Activated naive CD4-positive, alpha-beta T cell (primary cell): ENCODE measurements at places on chromosomes 3 and 15.

DNA sequence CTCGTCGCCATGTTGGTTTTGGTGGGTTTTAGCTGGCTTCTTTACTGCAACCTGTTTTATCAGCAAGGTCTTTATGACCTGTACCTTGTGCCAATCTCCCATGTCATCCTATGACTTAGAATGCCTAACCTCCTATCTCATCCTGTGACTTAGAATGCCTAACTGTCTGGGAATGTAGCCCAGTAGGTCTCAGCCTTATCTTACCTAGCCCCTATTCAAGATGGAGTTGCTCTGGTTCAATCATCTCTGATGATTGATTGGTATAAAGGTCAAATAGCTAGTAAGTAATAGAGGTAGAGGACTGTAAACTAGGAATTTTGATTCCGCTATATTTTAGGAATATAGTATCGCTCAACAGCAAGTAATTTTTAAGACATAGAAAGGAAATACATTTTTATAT is 1.3 kb upstream of the ACKR2 start:
- DNase-seq = no peak

DNA sequence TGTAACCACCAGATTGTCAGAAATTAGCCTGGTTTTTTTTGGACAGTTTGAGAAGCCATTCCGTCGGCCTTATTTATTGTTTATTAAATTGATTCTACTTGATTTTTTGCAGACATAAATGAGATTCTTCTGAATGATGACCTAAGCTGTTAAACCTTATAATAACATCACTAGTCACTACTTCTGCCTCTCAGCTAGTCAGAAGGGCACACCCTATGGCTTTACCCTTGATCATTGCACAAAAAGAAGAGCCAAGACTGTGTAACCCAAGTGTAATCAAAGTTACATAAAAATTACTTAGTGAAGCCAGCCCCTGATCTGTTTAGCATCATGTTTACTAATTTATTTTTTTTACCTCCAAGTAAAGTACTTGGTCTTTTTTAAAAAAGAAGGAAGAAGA is 64.3 kb downstream of the CHL1 start:
- DNase-seq = no peak

- no peak for DNase-seq
Observed at GRCh38 chr3:172273378-172273777, 174.9 kb downstream of the GHSR start.

GRCh38 chr15:41620536-41621199 is 39.5 kb upstream of the MGA start:
- no peak for DNase-seq

GRCh38 chr3:194744826-194745225 is 59.1 kb downstream of the FAM43A start:
- DNase-seq = no peak

DNA sequence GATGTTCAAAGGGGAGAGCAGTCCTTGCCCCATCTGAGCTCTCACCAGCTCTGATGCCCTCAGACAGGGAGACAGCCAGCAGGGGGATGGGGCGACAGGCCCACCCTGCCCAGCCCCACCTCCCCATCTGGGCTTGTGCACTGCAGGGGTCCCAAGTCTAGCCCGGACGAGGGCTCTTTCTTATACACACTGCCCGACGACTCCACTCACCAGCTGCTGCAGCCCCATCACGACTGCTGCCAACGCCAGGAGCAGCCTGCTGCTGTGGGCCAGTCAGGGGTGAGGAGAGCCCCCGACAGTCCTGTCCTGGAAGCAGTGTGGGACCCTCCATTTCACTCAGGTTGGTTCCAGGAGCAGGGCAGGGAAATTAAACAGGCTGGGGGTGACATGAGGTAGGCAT is 73.9 kb downstream of the BOC start:
- no peak for DNase-seq

DNA sequence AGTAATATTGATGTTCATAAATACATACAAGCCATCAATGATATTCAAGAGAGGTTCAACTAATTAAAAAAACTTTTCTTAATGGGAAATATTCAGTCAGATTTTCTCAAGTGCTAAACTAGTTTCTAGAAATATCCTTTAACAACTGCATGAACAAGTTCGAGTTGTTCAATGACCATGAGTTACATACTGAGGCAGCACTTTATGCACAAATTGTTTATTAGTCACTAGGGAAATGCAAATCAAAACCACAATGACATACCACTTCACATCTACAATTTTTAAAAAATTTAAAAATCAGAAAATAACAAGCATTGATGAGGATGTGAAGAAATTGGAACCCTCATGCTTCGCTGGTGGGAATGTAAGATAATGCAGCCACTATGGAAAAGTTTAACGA is 62.4 kb downstream of the RAD18 start:
- no peak for DNase-seq

DNA sequence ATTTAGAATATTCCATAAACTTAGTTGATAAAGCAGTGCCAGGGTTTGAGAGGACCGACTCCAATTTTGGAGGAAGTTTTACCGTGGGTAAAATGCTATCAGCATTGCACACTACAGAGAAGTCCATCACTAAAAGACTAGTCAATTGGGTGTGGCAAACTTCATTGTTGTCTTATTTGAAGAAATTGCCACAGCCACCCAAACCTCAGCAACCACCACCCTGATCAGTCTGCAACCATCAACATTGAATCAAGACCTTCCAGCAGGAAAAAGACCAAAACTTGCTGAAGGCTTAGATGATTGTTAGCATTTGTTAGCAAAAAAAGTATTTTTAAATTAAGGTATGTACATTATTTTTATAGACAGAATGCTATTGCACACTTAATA is 60.5 kb downstream of the KLF13 start:
- no peak for DNase-seq

DNA sequence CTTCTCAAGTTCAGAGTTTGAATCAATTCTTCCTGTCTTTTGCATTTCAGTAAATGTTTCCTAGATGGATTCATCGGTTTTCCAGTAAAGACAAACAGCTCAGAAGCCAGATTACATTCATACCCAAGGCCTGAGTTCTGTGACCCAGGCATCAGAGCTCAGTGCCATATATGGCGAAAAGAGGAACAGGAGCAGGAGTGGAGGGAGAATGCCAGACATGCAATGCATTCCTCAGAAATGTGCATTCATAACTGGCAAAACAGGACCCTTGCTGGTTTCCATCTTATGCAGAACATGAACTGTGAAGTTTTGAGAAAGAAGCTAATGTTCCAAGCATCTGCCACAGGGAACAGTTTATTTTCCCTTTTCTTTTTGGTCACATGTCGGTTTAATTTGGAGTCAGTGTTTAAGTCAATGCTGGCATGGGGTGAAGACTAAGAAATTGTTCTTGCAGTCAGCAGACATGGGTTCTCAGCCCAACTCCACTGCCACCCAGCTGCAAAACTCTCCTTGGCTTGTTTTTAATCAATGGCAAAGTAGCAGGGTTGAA is 116.5 kb downstream of the LPP start:
- DNase-seq = no peak

DNA sequence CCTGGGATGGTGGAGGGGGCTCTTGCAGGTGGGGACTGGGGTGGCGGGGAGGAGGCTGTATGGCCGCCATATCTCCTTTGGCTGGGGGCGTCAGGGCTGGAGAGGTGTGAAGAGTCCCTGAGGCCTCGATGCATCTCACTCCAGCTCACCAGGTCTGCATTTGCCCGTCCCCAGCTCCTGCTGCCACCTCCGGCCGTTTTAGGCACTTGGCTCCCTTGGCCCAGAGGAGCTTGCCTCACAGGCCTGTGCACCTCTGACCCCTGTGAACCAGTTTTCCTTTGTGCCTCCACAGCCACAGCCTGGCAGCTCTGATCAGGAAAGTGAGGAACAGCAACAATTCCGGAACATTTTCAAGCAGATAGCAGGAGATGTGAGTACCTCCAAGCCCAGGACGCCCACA is 49.7 kb downstream of the CAPN3 start:
- DNase-seq = no peak

GRCh38 chr3:117820658-117821299 is 1111.2 kb downstream of the TUSC7 start:
- DNase-seq = no peak

DNA sequence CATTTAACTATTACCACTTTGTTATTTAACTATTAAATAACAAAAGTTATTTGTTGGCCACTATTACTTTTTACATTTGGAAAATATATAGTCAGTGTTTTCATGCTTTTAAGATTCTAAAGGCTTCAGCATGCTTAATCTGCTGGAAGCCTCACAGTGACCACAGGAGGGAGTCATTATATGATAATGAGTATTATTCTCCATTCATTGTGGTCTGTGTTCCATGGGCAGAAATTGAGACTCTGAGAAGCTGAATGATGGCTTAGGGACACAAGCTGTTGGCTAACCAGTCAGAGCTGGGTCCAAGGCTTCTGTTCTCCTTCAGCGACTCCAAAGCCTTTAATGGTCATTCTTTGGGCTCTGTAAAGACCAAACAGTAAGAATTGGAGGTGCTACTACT is 64.7 kb downstream of the BFSP2 start:
- DNase-seq = no peak

- DNase-seq = no peak
Observed at GRCh38 chr15:89611317-89611716, 36.0 kb downstream of the TICRR start.

DNA sequence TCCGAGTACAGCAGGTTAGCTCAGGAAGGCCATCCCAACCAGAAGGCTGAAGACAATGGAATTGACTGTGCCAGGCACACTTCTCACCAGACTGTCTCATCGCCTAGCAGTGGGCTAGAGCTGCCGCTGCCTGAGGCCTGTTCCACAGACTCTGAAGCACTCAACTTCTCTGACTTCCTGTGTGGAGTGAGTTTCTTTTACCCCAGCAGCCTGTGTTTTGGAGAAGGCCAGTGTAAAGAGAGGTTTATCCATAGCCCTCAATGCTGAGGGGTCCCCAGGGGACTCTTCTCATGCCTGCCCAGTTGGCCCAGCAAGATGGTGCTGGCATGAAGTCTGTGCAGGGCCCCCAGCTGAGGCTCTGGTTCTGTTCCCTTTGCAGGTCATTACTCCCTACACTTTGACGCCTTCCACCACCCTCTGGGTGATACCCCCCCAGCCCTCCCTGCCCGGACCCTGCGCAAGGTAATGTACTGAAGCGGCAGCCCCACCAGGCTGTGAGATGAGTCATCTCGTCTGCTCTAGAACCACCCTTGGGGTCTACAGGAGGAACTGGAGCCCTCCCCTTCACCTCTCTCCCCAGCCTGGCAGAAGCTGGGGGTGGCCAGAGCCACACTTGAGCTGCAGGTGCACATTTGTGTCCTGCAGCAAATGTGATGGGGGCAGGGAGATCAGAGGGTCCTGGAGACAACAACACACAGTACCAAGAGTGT is 5.2 kb upstream of the MANF start:
- DNase-seq = no peak

DNA sequence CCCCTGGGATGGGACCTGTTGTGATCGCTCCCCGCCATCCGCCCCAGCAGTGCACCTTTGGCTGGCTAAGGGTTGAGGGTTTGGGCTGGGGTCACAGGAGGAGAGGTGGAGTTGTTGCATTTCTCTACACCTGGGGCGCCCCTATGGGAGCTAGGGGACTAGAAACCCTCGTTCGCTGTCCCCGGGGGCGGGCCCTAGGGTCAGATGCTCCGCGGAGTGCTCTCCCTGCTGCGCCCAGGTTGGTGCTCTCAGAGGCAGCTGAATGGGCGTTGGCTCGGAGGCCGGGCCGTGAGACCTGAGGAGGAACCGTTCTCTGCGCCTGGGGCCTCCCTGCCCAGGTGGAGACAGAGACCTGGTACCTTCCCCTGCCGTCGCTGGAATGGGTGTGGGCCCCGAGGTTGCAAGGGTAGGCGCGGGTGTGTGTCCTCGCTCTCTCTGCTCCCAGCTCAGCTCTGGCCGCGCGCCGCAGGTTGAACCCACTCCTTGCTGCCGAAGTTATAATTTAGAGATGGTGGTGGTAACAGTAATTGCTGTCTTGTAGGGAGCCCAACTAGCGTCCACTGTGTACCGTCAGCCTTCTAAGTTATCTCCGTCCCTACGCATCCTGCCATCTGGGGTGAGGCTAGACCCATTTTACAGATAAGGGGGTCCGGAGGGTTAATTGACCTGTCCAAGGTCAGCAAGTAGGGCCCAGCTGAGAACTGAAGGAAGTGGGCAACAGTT is 965 bp downstream of the FLNB start:
- peak; percentile 27 for DNase-seq

DNA sequence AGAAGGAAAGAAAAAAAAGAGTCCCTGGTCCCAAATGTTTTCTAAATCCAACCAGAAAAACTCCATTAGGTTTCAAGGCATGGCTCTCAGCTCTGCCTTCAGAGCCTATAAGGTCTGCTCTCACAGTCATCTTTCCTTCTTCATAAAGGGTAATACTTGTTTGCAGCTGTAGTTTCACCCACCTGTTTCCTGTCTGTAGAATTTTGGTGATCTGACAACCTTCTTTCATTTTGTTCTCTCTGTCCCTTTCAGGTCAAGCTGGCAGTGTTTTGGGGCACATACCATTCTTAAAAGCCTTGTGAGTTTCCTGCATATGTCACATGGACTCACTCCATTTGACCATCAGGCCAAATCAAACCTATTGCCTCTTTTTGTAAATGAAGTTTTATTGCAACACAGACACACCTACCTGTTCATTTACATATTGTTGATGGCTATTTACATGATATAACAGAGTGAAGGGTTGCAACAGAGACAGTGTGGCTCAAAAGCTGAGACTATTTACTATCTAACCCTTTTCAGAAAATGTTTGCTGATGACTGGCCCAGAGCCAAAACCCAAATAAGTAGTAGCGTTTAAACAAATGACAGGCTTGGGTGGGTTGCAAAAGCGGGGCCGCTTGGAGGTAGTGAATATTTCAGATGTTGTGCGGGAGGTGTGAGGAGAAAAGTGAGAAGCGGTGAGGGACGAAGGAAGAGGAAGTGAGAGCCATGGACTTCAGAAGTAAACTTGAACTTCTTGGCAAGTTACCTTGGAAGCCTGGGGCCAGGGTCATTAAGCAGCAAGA is 292.7 kb upstream of the PROK2 start:
- DNase-seq = no peak

DNA sequence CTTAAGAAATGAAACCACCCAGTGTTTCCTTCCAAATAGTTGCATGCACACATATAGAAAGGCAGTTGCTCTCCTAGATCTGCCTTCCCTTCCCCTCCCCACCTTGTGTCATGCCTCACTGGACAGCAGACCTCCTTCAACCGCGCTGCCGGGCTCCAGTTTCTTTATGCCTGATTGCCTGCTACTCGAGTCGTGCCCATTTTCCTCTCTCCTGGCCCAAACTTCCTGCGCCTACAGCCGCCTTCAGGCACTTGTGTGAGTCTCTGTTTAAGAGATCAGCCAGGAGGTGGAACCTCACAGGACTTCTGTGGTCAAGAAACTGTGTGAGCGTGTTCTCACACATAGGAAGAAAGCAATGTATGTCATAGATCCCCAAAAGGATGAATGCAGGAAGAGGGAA is 8.8 kb upstream of the FAM107A start:
- no peak for DNase-seq

GRCh38 chr15:43440721-43441281 is 52.2 kb downstream of the TP53BP1 start:
- no peak for DNase-seq

- DNase-seq = no peak
Observed at GRCh38 chr15:79673416-79674123, 223.2 kb downstream of the MTHFS start.

GRCh38 chr3:159795681-159796175 is 192.9 kb upstream of the IL12A start:
- no peak for DNase-seq
